ENCODE measurements at places on chromosomes 1 and 21.
A peak's percentile ranks its signal among the peaks of the same experiment; 100 is the strongest.

- no peak overlapping the region for H3K27ac ChIP-seq
- no peaks in the 10 kb centered on the region for H3K4me1 ChIP-seq
- no peaks in the 10 kb centered on the region for H3K36me3 ChIP-seq
- H3K27me3 ChIP-seq: no peaks in the 10 kb centered on the region
- DNase-seq: no peak
- H3K4me3 ChIP-seq: no peak overlapping the region
These were observed 8.0 kb upstream of the FTCD start for GRCh38 chr21:46163380-46163779.

- no peaks in the 10 kb centered on the region for H3K36me3 ChIP-seq
- no peak overlapping the region for H3K27ac ChIP-seq
- DNase-seq: no peak
- H3K4me1 ChIP-seq: no peaks in the 10 kb centered on the region
- H3K4me3 ChIP-seq: no peak overlapping the region
These were observed 68.1 kb downstream of the URB2 start for GRCh38 chr1:229694053-229694693.

GRCh38 chr1:23999156-23999671 lies 19.1 kb upstream of the SRSF10 start:
- H3K4me3 ChIP-seq: no peak overlapping the region
- DNase-seq: no peak
- H3K36me3 ChIP-seq: no peaks in the 10 kb centered on the region
- no peaks in the 10 kb centered on the region for H3K4me1 ChIP-seq

DNA sequence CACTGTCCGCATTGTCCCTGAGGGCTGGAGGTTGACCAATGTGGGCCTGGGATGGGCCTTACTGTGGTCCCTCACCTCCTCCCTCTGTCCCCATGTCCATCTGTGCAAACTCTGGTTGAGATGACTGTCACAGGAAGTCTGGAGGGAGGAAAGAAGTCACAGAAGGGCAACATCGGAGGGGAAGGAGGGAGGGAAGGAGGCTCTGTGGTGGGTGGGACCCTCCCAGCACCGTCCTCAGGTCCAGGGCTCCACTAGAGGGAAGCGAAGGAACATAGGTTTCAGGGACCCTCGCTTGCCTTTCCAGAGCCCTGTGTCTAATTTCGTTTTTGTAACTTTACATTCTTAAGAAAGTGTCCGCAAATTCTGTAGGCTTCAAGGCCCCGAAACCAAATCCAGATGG lies 111.3 kb upstream of the SLC44A3 start:
- H3K27ac ChIP-seq: no peak overlapping the region
- no peaks in the 10 kb centered on the region for H3K4me1 ChIP-seq
- DNase-seq: no peak
- H3K36me3 ChIP-seq: no peaks in the 10 kb centered on the region
- no peaks in the 10 kb centered on the region for H3K27me3 ChIP-seq

DNA sequence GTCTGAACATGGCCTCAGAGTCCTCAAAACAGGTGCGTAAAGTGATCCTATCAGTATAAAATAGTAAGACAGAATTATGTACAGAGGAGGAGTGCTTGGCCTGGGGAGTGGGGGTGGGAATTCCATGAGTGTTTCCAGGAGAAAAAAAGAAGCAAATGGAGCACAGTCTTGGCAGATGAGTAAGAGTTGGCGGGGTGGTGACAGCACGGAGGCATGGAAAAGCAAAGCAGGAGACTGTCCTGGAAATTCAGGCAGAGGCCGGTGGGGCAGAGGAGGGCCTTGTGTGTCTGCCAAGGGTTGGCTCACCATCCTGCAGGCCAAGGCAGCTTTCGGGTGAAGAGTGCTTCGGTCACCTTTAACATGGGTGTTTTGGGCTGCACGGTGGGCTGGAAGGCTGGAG lies 63.4 kb downstream of the OPTC start:
- H3K4me3 ChIP-seq: no peak overlapping the region
- no peaks in the 10 kb centered on the region for H3K4me1 ChIP-seq
- DNase-seq: no peak
- no peaks in the 10 kb centered on the region for H3K27me3 ChIP-seq
- H3K27ac ChIP-seq: no peak overlapping the region

GRCh38 chr1:91777630-91778300 lies 108.2 kb downstream of the TGFBR3 start:
- no peaks in the 10 kb centered on the region for H3K27me3 ChIP-seq
- no peak overlapping the region for H3K27ac ChIP-seq
- no peak for DNase-seq
- H3K36me3 ChIP-seq: no peaks in the 10 kb centered on the region

DNA sequence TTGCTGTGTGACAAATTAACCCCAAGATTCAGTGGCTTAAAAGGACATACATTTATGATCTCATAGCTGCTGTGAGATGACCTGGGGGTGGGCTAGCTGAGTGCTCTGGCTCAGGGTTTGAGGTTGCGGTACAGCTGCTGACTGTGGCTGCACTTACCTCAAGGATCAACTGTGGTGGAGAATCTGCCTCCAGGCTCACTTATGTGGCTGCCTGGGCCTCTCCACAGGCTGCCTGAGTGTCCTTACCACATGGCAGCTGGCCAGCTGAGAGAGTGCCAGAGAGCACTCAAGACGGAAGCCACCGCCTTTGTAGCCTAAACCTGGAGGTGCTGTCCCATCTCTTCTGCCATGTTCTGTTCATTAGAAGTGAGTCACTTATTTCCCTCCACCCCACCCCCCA lies 5.7 kb downstream of the LRRC71 start:
- no peak for DNase-seq
- peaks cover 96% of the 10 kb centered on the region for H3K27me3 ChIP-seq
- no peak overlapping the region for H3K4me3 ChIP-seq
- H3K36me3 ChIP-seq: no peaks in the 10 kb centered on the region

- peaks cover 5% of the 10 kb centered on the region for H3K36me3 ChIP-seq
- peaks cover 85% of the 10 kb centered on the region for H3K4me1 ChIP-seq
- H3K4me3 ChIP-seq: no peak overlapping the region
- no peak for DNase-seq
- H3K27ac ChIP-seq: peak overlapping the region; percentile 90
These were observed 7.0 kb downstream of the IFNAR2 start for GRCh38 chr21:33236766-33237165.

Measured in MM.1S (cell line).